ENCODE measurements at places on chromosomes 6 and 20. TPM values are rescaled to one million over a fixed set of nuclear protein-coding genes. Genes with fewer than 3 reads are reported as not detected.

Gene PRR18
- not detected for total RNA-seq

Gene RHAG
- not detected for total RNA-seq

Gene FHL5
- not detected for total RNA-seq

Gene MYCT1
- not detected for total RNA-seq

Gene ATRN
- total RNA-seq, result 28.2 TPM

Gene DZANK1
- 0.47 TPM for total RNA-seq

Gene CNBD2
- 1.7 TPM for total RNA-seq

Gene ATP6V1G2
- total RNA-seq, result 10.4 TPM

All from bronchial smooth muscle cell (primary cell).